ENCODE measurements at places on chromosomes 7 and 10.

DNA sequence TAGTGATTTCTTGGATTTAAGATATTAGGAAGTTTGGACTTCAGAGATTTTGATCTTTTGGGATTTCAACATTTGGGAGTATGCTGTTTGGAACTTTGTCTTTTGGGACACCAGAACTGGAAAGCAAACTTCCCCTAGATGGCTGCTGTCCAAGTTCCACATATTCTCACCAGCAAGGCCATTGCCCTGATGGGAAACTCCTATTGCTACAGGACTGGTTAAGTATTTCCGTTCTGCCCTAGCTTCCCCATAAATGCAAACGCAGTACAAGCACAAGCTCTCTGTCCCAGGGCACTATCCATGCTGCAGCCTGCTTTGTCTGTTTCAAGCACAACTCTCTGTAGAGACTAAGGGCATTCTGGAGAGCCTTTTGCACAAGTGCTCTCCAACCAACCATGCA is 79.3 kb upstream of the SLC25A13 start:
- no peak for DNase-seq

DNA sequence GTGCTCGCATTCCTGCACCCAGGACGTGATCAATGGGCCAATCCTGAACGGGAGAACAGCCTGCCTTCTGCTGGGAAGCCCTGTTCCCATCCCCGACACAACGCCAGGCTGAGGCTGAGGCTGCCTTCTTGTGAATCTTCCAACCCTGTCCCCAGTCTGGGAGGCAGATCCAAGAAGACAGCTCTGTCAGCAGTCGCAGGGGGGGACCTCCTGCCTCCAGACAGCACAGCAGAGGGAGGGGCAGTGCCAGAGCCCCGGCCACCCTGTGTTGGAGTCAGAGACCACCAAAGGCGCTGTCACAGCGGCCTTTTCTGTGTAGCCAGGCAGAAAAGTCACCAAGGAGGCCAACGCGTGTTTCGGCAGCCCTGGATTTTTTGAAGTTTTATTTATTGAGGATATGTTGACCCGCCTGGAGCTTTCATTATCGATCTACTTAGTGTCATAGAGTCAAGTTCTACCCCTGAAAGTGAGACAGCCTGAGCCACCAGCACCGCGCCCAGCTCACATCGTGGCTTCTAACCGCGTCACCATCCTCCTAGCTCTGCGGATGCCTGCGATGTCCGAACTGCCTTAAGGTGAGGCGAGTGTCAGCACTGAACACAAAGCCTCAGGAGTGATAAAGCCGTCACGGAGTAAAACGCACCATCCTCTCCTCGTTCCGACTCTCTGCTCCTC is 86.1 kb downstream of the PTPRN2 start:
- DNase-seq, result no peak

DNA sequence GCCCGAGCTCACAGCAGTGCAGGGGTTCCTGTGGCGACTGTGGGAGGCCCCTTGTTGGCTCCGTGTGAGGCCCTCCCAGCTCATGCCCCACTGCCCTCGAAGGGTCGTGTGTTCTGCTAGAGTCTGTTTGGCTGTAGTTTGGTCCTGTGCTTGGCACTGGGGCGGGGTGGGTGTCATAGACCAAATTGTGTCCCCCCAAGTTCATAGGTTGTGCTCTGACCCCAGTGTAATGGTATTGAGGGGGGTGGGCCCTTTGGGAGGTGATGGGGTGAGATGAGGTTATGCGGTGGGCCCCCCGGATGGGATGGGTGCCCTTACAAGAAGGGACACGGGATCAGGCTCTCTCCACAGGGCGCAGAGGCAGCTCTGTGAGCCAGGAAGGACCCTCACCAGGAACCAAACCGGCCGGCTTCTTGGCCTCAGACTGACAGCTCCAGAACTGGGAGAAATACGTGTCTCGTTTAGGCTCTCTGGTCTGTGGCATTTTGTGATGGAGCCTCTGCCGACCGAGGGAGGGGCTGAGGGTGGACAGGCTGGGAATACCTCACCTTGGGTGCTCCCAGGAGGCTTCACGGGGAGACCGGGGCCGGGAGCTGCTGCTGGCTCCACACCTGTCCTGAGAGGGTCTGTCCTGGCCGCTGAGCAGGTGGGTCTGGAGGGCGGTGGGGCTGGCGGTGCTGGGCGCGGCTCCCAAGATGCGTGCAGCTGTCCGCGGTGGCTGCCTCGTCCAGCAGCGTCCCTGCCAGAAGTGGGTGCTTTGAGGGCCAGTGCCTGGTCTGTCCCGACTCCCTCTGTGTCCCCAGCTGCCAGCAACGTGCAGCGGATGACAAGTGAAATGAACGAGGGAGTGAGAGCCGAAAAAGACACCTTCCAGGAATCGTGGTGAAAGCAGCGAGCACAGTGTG is 89.4 kb downstream of the INPP5A start:
- DNase-seq, result no peak

DNA sequence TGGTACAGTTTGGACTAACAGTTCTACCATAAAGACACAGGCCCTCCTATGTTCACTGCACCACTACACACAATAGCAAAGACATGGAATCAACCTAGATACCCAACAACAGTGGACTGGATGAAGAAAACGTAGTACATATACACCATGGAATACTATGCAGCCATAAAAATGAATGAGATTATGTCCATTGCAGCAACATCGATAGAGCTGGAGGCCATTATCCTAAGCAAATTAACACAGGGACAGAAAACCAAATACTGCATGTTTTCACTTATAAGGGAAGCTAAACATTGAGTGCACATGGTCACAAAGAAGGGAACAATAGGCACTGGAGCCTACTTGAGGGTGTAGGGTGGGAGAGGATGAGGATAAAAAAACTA is 75.0 kb downstream of the MEST start:
- no peak for DNase-seq

DNA sequence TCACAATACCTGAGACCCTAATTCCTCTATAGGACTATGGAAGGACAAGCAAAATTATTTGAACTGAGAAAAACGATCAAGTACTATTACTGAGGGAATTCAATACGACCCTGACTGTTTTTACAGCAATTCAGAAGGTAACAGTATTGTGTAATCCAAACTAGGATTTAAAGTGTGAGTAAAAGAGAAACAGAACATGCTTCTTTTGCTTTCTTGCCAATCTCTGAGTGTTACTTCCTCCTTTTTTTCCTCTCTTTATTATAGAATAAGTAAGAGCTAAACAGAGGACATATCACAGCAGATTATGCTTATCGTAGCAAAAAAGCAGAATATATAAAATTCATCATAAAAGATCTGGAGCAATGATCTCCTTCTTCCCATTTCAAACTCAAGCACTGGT is 292.1 kb downstream of the THSD7A start:
- no peak for DNase-seq

DNA sequence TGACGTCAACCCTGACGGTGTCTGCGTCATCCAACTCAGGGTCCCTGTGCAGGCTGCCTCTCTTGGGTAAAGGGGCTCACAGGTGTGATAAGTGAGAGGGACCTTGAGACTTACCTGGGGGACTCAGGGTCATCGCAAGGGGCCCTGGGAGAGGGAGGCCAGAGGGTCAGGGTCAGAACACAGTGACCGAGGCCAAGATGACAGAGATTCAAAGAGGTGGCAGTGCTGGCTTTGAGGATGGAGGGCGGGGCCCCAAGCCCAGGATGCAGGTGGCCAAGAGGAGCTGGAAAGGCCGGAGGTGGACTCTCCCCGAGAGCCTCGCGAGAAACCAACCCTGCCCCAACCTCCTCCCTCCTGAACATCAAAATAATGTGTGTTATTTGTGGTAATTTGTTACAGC is 165.2 kb upstream of the PPP2R2D start:
- no peak for DNase-seq

- DNase-seq, result no peak
Measured at GRCh38 chr10:22599048-22599561, 115.3 kb downstream of the PIP4K2A start.

- DNase-seq, result no peak
Measured at GRCh38 chr10:44264244-44264643, 120.7 kb downstream of the CXCL12 start.

DNA sequence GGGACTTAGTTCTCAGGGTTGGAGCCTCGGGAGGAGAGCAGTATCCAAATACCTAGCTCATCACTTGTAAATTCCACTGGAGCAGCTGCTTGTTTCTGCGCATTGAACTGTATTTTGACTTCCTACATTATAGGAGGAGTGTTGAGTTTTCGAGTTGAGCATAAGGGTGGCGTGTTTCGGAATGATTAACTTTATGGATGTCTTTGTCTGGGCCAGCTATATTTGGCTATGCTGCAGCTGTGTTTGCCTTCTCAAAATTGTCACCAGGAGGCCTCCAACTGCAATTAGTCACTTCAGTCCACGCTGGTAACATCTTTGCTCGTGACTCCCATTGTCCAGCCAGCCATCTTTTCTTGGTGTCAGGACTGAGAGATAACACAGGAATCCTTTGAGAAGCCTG is 9.1 kb downstream of the CELF2 start:
- DNase-seq, result no peak

Data from activated effector memory CD4-positive, alpha-beta T cell treated with Interleukin-2 at 50 U/mL for 16 hours (primary cell).